ENCODE measurements at places on chromosomes 2 and 18. TPM values are rescaled to one million over a fixed set of nuclear protein-coding genes. Genes with fewer than 3 reads are reported as not detected.

Gene GYPC
- total RNA-seq: 116 TPM

Gene FEZ2
- total RNA-seq: 11.0 TPM

Gene UGT1A3
- total RNA-seq: not detected

Gene ST8SIA5
- 0.09 TPM for total RNA-seq
